ENCODE measurements at places on chromosomes 5 and 9. TPM values are rescaled to one million over a fixed set of nuclear protein-coding genes. Genes with fewer than 3 reads are reported as not detected.

Gene LPAR1
- not detected for total RNA-seq

GRCh38 chr5:9632495-9632894, 2.3 kb upstream of the TAS2R1 start:
- no peak overlapping the region for H3K27ac ChIP-seq
- H3K4me3 ChIP-seq, result no peak overlapping the region
- no peaks in the 10 kb centered on the region for H3K36me3 ChIP-seq
- DNase-seq, result no peak

DNA sequence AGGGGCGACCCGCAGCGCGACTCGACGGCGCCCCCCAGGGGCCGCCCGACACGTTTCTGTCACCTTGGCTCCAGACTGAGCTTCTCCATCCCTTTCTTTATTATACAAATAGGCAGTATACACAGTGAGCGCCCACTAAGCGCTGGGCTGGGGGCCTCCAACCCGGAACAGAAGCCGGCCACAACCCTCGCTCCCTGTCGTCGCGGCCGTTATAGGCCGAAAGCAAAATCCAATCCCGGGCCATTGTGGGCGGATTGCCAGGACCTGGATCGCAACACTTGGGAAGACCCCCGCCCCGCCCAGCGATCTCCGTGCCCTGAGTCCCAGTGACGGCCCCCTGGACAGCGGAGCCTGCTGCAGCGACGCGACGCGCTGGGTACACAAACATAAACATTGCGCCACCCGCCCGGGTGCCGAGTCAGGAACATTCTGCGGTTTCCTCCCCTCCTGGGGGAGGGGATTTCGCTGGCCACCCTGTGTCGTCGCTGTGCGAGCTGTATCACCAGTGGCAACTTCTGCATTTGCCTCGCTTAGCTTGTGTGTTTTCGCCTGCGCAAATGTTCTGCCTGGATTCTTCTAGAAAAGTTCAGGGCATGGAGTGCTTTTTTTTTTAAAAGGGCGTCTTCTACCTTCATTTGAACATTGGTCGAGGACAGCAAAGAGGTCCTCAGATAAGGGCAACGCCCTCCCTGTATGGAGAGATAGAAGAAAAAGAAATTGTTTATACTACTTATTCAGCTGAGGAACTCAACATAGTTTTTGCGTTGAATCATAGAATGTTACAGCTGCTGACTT, 1.3 kb upstream of the DUSP1 start:
- H3K4me1 ChIP-seq, result peaks cover 61% of the 10 kb centered on the region
- peak overlapping the region; percentile 90 for H3K4me3 ChIP-seq
- no peaks in the 10 kb centered on the region for H3K27me3 ChIP-seq
- H3K36me3 ChIP-seq, result peaks cover 14% of the 10 kb centered on the region

DNA sequence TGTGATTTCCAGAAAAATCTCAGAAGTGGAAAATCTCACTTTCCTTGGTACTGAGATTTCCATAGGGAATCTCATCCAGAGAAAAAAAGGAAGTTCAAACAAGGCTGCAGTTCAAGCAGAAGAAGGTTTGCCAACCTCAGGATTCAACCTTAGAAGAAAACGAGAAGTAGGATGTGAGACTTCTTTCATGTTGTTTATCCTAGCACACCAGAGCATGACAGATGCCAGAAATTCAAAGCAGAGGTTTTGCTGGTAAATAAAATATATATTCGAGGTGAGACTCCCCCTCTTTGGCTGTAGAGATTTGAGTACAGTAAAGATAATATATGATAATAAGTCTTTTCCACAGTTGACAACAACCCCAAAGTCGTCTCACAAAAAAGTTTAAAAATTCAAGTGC, 116.9 kb upstream of the SMC2 start:
- DNase-seq, result no peak
- no peaks in the 10 kb centered on the region for H3K4me1 ChIP-seq
- H3K36me3 ChIP-seq, result no peaks in the 10 kb centered on the region
- peaks cover 2% of the 10 kb centered on the region for H3K27me3 ChIP-seq
- H3K4me3 ChIP-seq, result no peak overlapping the region

DNA sequence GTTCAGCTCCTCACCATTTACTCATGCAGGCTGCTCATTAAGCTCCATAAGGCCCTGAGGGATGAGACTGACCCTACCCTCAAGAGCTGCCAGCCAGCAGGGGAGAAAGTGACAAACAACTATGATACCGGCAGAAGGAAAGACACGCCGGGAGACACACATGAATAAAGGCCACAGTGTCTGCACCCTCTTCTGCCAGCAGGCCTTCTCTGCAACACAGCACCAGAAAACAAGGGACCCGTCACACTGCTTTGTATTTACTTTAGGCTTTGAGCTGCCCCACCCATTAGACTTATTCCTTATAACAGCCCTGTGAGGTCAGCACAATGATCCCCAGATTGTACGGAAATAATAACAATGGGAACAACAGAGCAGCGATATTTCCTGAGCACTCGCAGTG, 7.2 kb downstream of the GABBR2 start:
- H3K27me3 ChIP-seq, result peaks cover 28% of the 10 kb centered on the region
- H3K4me3 ChIP-seq, result no peak overlapping the region
- H3K4me1 ChIP-seq, result no peaks in the 10 kb centered on the region
- no peak overlapping the region for H3K27ac ChIP-seq
- H3K36me3 ChIP-seq, result no peaks in the 10 kb centered on the region

DNA sequence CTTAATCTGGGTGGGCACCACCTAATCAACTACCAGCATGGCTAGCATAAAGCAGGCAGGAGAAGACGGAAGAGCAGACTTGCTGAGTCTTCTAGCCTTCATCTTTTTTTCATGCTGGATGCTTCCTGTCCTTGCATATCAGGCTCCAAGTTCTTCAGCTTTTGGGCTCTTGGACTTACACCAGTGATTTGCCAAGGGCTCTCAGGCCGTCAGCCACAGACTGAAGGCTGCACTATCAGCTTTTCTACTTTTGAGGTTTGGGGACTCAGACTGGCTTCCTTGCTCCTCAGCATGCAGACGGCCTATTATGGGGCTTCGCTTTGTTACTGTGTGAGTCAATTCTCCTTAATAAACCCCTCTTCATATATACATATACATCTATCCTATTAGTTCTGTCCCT, 180.2 kb downstream of the TRPM3 start:
- H3K27me3 ChIP-seq, result peaks cover 5% of the 10 kb centered on the region
- H3K27ac ChIP-seq, result no peak overlapping the region
- DNase-seq, result no peak
- no peaks in the 10 kb centered on the region for H3K36me3 ChIP-seq
- no peaks in the 10 kb centered on the region for H3K4me1 ChIP-seq

GRCh38 chr5:57989378-57989777, 470.5 kb downstream of the PLK2 start:
- peaks cover 5% of the 10 kb centered on the region for H3K27me3 ChIP-seq
- no peaks in the 10 kb centered on the region for H3K36me3 ChIP-seq
- H3K27ac ChIP-seq, result no peak overlapping the region

Gene MYOT
- total RNA-seq, result not detected

DNA sequence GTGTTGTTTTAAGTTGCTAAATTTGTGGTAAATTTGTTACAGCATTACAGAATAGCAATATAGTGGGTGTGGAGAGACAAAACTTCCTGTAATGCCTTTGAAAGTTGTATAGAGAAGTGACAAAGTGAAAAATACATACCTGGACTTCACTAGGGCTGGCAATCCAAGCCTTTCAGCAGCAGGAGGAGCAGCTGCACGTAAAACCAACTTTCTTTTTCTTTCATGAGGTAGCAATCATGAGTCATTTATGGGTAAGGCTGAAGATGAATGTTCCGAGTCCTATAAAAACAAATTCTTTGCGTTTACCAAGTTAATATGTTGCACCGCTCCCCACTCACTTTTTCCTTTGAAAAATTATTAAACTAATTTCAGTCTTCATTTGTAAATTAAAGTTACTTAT, 1138.2 kb downstream of the TAF11L14 start:
- peaks cover 6% of the 10 kb centered on the region for H3K4me1 ChIP-seq
- no peaks in the 10 kb centered on the region for H3K36me3 ChIP-seq

GRCh38 chr9:98706651-98707165, 2.0 kb downstream of the GABBR2 start:
- peaks cover 3% of the 10 kb centered on the region for H3K4me1 ChIP-seq
- no peak for DNase-seq
- H3K36me3 ChIP-seq, result no peaks in the 10 kb centered on the region
- peaks cover 58% of the 10 kb centered on the region for H3K27me3 ChIP-seq
- no peak overlapping the region for H3K4me3 ChIP-seq

Gene NUTM2F
- not detected for total RNA-seq

DNA sequence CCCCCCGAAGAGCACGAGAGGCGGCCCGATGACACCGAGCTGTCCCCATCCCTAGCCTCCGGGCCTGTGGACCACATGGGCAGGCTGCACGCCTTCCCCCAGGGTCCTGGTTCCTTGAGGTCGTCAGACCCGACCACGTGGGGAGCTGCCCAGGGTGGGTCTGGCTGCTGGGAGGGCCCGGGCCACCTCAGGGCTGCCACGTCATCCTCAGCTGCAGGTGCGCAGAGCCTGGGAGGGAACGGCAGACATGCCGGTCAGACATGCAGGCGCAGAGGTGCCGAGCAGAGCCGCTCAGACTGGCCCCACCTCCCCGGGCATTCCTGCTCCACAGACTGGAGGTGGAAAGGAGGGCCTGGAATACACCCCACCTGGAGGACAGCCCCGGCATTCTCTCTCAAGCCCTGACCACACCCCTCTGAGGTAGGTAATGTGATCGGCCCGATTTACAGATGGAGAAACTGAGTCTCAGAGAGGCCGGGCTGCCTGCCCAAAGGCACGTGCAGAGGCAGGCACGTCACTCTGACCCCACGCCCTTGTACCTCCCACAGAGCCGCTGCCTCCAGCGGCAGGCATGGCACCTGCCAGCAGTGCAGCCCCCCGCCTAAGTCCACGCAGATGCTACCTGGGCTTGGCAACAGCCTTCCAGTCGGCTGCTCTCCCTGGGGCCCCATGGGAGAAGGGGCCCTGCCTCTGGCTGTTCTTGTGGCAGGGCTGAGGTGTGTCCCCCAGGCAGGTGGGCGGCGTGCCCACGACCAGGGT, 649 bp downstream of the CCDC187 start:
- H3K4me1 ChIP-seq, result no peaks in the 10 kb centered on the region
- no peak for DNase-seq
- H3K27ac ChIP-seq, result no peak overlapping the region

Gene TPM2
- total RNA-seq, result 4.9 TPM

DNA sequence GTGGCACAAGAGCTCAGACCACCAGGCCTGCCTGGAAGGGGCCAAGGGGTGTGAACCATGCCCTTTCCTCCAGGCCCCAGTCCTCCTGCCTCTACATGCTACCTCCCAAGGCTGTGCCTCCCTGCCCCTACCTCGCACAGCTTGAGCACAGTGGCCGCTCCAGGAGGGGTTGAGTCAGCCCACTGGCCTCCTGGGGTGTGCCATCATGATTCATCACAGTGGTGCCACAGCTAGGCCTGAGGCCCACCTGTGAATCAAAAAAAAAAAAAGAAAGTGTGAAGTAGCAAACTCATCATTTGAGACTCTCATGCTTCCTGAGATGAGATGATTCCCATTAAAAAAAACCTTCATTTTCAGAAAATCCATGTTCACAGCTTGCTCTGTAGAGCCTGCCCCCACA, 240.5 kb downstream of the HSPA4 start:
- no peak overlapping the region for H3K27ac ChIP-seq
- H3K27me3 ChIP-seq, result no peaks in the 10 kb centered on the region
- no peak overlapping the region for H3K4me3 ChIP-seq
- no peaks in the 10 kb centered on the region for H3K36me3 ChIP-seq
- no peak for DNase-seq
- no peaks in the 10 kb centered on the region for H3K4me1 ChIP-seq

- H3K4me3 ChIP-seq, result no peak overlapping the region
- DNase-seq, result no peak
- H3K36me3 ChIP-seq, result peaks cover 10% of the 10 kb centered on the region
- H3K27ac ChIP-seq, result no peak overlapping the region
These were observed 1.4 kb downstream of the PCDHA13 start for GRCh38 chr5:140883373-140883772.

DNA sequence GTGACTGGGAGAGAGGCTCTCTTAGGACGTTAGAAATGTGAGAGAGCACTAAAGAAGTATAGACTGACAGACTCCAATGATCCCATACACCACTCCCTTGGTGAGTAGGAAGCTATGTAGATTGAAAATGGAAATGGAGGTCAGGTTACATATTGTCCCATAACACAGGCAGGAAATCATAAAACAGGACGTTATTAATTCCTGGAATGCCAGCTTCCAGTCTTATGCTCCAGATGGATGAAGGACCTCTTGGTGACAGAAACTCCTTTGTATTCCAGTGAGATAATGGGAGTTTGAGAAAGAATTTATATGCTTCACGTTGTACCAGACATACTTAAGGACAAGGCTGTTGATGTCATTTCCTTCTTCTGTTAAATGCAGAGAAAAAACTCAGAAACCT, 338.2 kb upstream of the ITGA1 start:
- no peaks in the 10 kb centered on the region for H3K4me1 ChIP-seq
- no peak for DNase-seq
- no peaks in the 10 kb centered on the region for H3K36me3 ChIP-seq
- no peak overlapping the region for H3K4me3 ChIP-seq
